ENCODE measurements at places on chromosomes 2 and 18.

GRCh38 chr2:26533661-26534060 is 55.7 kb upstream of the OTOF start:
- DNase-seq, result no peak

DNA sequence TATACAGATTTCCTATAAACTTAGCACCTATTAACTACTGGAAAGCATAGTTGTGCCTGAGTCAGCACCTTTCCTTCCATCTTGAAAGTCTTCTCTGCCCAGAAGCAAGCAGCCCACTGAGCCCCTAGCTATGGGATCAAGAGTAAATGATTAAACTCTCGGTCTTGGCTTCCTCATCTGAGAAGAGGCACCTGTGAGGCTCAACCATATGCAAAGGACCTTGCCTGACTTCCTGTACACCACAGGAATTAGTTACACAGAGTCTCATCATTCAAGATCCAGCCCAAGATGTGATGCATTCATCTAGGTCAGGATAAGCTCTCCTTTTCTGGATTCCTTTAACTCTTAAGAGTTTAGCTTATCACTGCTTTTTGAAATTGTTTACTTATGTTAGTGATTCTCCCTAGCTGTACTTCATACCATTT is 96.0 kb downstream of the CDH2 start:
- DNase-seq, result no peak

- DNase-seq, result no peak
Observed at GRCh38 chr2:203908066-203908796, 28.3 kb upstream of the ICOS start.

DNA sequence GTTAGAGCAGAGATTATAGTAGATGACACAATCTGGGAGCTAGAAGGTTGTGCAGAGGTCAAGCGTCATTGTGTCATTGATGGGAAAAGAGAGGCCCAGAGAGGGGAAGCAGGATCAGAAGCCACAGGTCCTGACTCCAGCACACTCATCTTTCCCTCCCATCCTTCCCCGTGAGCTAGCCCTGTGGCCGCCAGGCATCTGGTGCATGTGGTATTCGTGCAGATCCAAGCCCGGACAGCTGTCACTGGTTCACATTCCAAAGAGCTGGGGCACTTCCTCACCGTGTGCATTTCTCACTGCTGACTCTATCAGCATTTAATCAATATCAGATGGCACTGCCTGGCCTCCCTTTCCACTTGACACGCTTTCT is 94.1 kb upstream of the THOC1 start:
- no peak for DNase-seq
